SIG-M5 (cell line): ENCODE measurements at places on chromosomes 4 and X.

DNA sequence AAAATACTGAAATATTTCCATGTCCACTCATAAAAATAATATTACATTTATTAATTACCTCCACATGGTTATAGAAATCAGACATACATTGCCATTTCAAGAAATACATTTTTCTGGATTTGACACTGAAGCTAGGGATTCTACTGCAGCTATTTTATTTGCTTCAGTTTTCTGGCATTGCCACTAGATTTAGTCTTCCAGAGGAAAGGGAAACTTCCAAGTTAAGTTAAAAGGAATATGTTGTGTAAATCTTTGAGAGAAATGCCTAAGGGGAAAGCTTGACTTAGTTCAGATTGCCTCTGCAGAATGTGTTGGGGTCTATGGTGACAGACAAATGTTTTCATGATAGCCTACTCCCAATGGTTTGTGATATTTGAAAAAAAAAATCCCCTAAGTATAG, 1631.3 kb downstream of the PCDH18 start:
- no peak for DNase-seq

DNA sequence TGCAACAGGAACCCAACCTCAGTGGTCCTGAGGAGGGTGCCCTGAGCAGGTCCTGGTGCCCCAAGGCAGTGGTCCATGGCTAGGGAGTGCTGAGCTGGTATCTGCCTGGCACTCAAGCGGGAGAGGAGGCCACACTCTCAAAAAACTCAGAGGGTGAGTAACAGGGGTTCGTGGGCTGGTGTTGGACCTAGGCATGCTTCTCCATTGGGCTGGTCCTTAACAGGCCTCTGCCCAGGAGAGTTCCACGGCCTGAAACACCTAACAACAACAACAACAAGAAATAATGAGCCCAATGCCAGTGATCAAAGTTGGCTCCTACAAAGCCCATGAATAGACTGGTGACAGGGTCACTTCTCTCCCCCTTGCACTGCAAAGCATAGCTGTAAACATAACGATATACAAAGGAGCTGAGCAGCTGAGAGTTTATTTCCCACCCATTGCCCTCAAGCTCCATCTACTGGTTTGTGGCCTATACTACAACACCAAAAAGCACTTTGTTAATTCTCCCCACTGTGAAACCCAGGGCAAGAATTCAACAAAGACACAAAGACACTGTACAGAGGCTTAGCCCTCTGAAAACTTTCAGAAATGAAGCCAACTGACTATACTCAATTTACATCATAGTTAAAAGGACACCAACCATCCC, 736.1 kb upstream of the ADGRL3 start:
- no peak for DNase-seq

DNA sequence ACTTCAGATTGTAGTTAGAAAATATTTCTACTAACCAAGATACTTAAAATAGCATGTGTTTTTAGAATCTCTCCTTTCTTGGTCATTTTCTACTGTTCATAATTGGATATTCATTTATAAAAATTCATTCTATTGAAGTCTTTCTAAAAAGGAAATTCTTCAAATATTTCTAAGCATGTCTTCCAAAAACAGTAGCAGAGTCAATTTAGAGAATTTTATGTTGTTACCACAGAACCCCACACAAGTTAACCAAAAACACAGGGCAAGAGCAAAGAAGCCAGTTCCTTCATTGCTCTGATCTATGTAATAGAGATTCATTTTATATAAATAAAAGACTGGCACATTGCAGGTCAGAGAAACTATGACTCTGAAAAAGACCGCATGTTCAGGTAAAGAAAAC, 345.1 kb upstream of the PITX2 start:
- no peak for DNase-seq

- DNase-seq = no peak
Observed at GRCh38 chr4:184628103-184628502, 21.1 kb downstream of the CASP3 start.

DNA sequence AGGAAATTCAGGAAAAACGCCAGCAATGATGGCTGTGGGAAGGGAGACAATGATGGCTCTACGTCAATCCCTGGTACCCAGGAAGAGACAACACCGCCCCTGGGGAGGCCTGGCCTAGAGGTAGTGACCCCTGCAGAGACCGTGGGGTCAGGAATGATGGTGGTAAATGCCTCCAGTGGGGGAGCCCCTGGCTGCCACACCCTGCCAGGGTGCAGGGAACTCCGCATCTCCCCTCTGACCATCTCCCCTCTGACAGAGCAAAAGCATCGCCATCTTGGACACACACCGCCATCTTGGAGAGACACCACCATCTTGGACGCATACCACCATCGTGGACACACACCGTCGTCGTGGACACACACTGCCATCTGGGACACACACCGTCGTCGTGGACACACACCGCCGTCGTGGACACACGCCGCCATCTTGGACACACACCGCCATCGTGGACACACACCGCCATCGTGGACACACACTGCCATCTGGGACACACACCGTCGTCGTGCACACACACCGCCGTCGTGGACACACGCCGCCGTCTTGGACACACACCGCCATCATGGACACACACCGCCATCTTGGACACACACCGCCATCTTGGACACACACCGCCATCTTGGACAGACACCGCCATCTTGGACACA, 9.9 kb downstream of the ASMTL start:
- DNase-seq = no peak

- no peak for DNase-seq
Observed at GRCh38 chrX:150155436-150156035, 207.6 kb upstream of the MAMLD1 start.

- no peak for DNase-seq
Observed at GRCh38 chr4:16967722-16968121, 69.3 kb upstream of the LDB2 start.

DNA sequence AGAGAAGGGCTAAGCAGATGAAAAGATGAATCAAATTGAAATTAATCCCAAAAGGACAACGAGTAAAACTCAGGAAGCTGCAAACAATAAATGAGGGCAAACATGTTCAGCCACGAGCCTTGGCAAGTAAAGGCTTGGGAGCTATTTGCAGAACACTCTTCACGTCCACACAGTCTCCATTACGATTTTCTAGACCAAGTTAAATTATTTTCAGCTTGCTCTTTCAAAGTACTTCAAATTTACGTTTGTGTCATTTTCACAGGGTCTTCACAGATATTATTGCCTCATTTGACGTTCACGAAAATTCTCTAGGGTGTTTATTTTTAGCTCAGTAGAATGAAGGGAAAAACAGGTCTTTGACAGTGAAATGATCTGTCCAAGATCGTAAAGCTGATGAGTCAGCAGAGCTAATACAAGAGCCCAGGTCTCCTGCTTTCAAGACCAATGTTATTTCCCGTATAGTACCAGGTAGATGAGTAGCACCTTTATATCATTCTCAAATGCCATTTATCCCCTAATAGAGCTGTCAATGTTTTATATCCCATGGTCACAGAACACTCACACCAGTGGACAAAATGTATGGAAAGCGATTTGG, 20.9 kb downstream of the KLB start:
- DNase-seq = no peak
